NCI-H1105 (cell line): ENCODE measurements at places on chromosomes 13 and 19.
A peak's percentile ranks its signal among the peaks of the same experiment; 100 is the strongest.

GRCh38 chr19:50344661-50345318 lies 15.6 kb upstream of the KCNC3 start:
- no peak for DNase-seq

DNA sequence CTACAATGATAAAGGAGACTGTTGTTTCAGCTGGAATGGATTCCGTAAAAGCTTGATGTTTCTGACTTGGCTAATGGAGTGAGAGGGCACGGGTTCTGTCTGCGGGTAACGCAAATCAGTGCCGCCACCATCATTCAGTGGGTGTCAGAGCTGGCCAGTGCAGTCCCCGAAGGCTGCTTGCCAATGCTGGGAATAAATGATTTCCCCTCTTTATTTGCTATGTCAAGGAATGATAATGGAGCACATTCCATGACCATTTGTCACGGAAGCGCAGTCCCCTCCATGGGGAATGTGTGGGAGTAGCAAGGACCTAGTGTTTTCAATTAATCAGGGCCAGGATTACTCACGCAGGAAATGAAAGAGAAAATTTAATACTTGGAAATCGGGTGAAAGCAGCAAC lies 899.3 kb downstream of the UQCRFS1 start:
- DNase-seq = no peak

- no peak for DNase-seq
Measured at GRCh38 chr13:46404733-46405100, 17.7 kb upstream of the RUBCNL start.

- no peak for DNase-seq
Measured at GRCh38 chr13:97295283-97296182, 73.4 kb downstream of the MBNL2 start.

DNA sequence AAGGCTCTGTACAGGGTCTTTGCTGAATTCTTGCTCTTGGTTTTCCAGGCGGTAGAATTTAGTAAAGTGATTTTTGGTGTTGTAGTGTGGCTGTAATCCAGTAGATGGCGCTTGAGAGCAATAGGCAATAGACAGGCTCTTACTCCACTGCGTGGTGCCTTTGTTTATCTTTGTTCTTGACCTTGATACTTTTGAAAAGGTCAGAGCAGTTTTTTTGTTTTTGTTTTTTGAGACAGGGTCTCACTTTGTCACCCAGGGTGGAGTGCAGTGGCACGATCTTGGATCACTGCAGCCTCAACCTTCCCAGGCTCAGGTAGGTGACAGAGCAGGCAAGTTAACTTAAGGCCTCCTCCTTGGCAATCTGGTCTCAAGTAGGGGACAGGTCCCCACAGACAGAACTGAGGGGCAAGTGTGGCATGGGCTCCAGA lies 12.2 kb upstream of the LILRA5 start:
- peak; percentile 2 for DNase-seq

GRCh38 chr13:40562975-40563349 lies 103.5 kb downstream of the FOXO1 start:
- DNase-seq = no peak

- DNase-seq = no peak
Measured at GRCh38 chr13:29545988-29546387, 49.5 kb downstream of the SLC7A1 start.

- DNase-seq = no peak
Measured at GRCh38 chr19:10191347-10191746, 3.4 kb downstream of the DNMT1 start.

DNA sequence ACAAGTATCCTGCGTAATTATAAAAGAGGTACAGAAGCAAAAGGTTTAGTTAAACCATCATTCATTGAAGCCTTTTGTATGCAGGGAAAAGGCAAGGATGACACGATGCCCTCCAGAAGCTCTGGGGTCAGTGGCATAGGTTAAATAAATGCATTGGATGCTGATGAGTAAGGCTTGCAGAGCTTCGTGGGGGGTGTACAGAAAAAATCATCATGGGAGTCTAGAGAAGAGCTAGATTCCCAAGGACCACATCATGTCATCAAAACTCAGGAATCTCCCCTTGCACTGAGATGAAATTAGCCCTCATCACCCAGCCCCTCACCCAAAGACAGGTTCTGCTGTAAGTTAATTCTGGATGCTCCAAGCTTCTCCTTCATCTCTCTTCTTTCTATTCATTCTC lies 8.3 kb downstream of the FPR1 start:
- no peak for DNase-seq

GRCh38 chr19:449916-450315 lies 10.9 kb downstream of the SHC2 start:
- DNase-seq = no peak

- no peak for DNase-seq
Measured at GRCh38 chr19:48617146-48617937, 1.6 kb downstream of the RPL18 start.
